ENCODE measurements at places on chromosomes 1 and 21.

GRCh38 chr1:14263671-14264070 is 334.8 kb upstream of the KAZN start:
- DNase-seq, result no peak

GRCh38 chr1:153616144-153616916 is at the start of gene S100A14:
Gene S100A14, minus strand, starts transcription at chr1:153616325. Its CDS starts 467 bp downstream, at chr1:153615858.
- DNase-seq, result no peak

GRCh38 chr1:205321162-205321958 is at the start of gene NUAK2:
Gene NUAK2, minus strand, starts transcription at chr1:205321745. Its CDS starts 117 bp downstream, at chr1:205321628.
- DNase-seq, result peak; percentile 80

- DNase-seq, result no peak
Measured at GRCh38 chr1:240683576-240683975, 71.6 kb upstream of the GREM2 start.

- no peak for DNase-seq
Measured at GRCh38 chr1:4702932-4703331, 48.5 kb downstream of the AJAP1 start.

DNA sequence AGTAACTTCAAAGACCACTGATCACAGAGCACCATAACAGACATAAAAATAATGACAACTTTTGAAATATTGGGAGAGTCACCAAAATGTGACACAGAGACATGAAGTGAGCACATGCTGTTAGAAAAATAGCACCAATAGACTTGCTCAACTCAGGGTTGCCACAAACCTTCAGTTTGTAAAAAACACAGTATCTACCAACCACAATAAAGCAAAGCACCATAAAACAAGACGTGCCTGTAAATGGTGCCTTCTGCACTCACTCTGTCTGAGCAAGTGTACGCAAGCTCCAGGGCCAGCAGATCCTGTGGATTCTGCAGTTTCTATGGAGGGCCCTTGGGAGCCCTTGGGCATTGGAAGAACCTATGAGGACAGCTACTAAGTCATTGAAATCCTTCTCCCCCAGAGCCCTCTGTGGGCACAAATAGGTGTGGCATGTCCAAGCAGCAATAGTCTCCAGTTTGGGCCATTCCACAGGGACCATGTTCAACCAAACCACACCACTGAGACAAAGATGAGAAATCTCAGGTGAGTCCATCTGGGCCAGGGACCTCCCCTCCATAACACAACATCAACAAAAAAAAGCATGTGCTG is 116.9 kb upstream of the RAB4A start:
- DNase-seq, result no peak

- no peak for DNase-seq
Measured at GRCh38 chr1:16115468-16115983, 40.3 kb downstream of the EPHA2 start.
